Stimulated activated CD4-positive, alpha-beta T cell treated with anti-CD3 and anti-CD28 coated beads, Interleukin-1b, Interleukin-23, amount 100 ng/mL, for 24 hours (primary cell): ENCODE measurements at places on chromosomes 3 and 15.

- DNase-seq, result no peak
Observed at GRCh38 chr15:99124641-99125040, 19.8 kb downstream of the SYNM start.

- DNase-seq, result no peak
Observed at GRCh38 chr15:90295270-90295648, 29.8 kb downstream of the NGRN start.

- DNase-seq, result no peak
Observed at GRCh38 chr15:62517541-62517940, 352.5 kb upstream of the C2CD4B start.

DNA sequence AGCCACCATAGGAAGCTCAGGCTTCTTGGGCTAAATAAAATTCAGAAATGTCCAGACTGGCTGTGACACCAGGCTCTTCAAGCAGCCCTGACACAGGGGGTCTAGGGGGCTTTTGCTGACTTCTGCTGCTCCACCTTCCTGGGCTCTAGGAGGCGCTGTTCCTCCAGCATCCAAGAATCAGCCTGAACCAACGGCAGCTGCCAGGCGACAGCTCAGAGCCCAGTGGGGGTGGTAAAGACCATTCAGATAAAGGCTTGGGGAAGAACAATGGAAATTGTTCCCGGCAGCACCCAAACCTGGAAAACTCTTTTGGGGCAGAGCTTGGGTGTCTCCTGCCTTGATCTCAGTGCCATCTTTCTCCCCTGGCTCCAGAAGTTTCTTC, 21.6 kb upstream of the PSTPIP1 start:
- DNase-seq, result no peak

DNA sequence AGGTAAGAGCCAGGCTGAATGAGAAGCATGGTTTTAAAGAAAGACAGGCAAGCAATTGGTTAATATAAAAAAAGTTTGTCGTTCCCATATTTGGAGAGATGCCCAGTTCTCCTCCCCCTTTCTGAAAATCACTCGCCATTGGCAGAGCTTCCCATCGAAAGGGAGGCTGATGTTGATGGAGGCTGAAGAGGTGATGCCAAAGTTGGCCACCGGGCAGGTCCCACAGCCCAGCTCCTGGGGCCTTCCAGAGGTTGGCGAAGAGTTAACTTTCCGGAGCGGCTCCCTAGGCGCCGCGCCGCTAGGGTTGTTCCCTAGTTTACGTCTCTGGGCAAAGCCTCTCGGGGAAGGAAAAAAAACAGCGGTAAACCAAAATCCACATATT, 793 bp downstream of the PCOLCE2 start:
- no peak for DNase-seq
